ENCODE measurements at places on chromosomes 4 and X.

- DNase-seq = no peak
Measured at GRCh38 chr4:38814386-38814785, 9.8 kb upstream of the TLR1 start.

DNA sequence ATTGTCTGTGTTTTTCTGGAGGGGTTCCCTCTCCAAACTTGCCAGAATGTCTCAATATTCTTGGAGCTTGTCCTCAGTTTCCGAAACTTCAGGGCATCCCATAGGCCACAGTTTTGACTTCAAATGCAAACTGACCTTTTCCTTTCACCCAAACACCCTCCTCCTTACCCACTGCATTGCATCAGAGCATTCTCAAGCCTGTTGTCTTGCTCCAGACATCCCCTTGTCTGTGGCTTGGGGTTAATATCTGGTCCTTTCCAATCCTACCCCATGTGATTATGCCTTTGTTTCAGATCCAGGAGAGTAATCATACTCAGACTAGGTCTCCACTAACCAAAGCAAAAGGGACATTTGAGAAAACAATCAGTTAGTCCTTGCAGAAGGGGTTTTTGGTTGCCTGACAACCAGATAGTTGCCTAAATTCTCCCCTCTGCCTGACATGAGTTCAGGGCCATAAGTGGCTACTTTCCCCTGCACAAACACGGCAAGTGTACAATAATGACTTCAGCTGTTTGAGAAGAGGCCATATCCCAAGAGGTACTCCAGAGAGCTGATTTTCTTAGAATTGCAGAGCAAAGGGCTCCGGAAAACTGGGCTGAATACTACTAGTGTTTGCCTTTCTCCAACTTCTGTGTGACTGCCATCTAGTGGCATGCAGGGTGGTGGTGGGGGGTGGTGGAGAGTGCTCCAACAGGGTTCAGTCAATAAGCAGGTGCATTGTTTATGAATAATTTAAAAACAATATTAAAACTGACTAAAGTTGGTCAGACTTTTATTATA is 130.2 kb downstream of the CHRDL1 start:
- DNase-seq = peak; percentile 4

GRCh38 chr4:184856277-184856609 is 30.5 kb upstream of the ACSL1 start:
- no peak for DNase-seq

GRCh38 chrX:129777218-129778030 is 2.3 kb upstream of the SASH3 start:
- peak; percentile 23 for DNase-seq

DNA sequence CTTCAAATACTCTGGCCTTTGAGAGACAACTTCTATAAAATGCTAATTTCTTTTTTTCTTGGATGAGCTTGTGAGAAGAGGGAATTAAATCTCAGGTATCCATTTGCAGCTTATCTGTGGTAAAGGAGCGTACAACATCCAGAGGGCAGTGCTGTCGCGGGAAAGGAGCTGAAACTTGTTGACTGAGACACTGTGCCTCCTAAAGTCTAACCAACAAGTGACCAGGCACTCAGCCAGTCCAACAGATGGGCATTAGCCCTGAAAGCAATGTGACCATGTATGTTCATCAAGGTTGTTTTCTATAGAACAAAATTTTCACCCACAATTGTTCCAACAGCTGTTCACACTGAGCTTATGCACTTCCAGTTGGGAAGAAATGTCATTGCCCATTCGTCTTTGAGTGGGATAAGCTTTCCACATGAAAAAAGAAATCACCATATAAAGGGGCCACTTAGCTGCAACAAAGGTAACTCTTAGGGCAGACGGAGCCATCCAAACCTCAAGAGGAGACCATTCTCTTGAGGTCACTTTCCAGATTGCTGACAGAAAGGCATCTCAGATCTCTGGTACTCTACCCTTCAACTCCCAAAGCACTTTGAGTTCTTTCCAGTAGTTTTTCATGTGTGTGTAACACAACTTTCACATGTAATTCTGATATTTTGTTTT is 244.8 kb upstream of the NEIL3 start:
- DNase-seq = no peak

GRCh38 chr4:182855312-182855711 is 61.9 kb downstream of the DCTD start:
- DNase-seq = no peak

DNA sequence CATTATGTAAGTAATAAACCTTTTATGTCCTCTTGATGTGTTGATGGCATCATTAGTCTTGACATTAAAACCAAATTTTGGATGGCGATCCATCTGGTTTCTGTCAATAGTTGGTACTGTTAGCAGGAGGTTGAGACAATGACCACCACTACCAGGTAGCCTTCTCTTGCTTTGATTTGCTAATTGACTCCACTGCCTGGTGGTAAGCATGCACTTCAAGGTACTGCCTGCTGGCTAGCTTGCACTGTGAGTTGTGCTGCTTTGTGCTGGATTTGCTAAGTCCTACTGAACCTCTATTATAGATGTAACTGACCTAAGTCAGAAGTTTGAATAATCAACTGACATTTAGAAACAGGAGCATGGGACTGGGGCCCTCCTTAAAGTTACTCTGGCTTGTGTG is 46.3 kb downstream of the ATP1B4 start:
- no peak for DNase-seq

GRCh38 chrX:138847930-138848329 is 136.4 kb upstream of the FGF13 start:
- DNase-seq = no peak

DNA sequence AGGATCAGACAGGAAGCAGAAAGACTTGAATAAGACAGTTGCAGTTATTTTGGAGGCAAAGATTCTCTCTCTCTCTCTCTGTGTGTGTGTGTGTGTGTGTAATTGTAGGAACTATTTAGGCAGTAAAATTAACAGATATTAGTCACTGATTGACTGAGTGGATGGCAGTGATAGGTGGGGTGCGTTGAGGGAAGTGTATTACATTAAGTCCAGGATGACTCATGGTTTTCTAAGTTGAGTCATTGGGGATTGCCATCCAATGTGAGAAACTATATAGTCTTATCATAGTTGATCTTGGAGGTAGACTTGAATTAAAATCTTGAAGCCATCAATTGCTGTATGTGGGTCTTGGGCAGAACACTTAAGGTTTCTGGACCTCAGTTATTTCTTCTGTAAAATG is 75.4 kb downstream of the AR start:
- DNase-seq = no peak

- DNase-seq = no peak
Measured at GRCh38 chr4:127708985-127709384, 21.2 kb upstream of the SLC25A31 start.

GRCh38 chr4:16668488-16668887 is 230.0 kb downstream of the LDB2 start:
- no peak for DNase-seq

DNA sequence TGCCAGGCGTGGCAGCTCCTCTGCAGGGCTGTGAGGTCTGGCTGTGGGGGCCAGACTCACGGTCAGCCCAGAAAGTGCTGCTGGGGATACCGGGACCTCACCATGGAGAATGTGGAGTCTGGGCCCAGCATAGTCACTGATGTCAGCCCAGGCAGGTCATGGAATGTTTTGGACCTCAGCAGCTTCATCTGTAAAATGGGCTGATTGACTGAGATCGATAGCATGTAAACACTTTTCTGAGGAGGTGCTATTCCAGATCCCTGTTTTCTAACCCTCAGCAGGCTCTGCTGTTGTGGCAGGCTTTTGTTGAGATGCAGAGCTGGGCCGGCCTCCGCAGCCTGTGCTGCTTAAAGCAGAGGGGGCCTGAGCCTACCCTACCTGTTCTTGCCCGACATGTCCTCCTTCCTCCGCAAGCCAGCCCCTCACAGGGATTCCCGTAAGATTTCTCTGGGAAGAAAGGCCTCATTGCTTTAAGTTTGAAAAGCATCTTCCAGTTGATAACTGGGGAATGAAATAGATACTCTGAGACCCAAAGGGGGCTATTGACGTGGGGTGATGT is 38.3 kb upstream of the HGFAC start:
- DNase-seq = no peak

GRCh38 chrX:37441377-37441776 is 92.2 kb downstream of the PRRG1 start:
- no peak for DNase-seq

GRCh38 chr4:122152711-122153226 is 638 bp downstream of the BLTP1 start:
- DNase-seq = peak; percentile 56

- no peak for DNase-seq
Measured at GRCh38 chr4:143531380-143531779, 17.9 kb downstream of the SMARCA5 start.

GRCh38 chr4:56755901-56756300 is 65.6 kb downstream of the SPINK2 start:
- DNase-seq = no peak

All from globus pallidus (tissue), 1 donor.